Neural crest cell (in vitro differentiated cells): ENCODE measurements at places on chromosomes 2 and 18.

- no peak overlapping the region for H3K4me3 ChIP-seq
- H3K27me3 ChIP-seq, result no peaks in the 10 kb centered on the region
- DNase-seq, result no peak
- H3K27ac ChIP-seq, result no peak overlapping the region
- no peaks in the 10 kb centered on the region for H3K36me3 ChIP-seq
- peaks cover 7% of the 10 kb centered on the region for H3K4me1 ChIP-seq
Observed at GRCh38 chr18:24027156-24027827, 12.7 kb downstream of the TTC39C start.

GRCh38 chr18:61697306-61697909, 195.4 kb downstream of the RNF152 start:
- peaks cover 16% of the 10 kb centered on the region for H3K4me1 ChIP-seq
- H3K27me3 ChIP-seq, result no peaks in the 10 kb centered on the region
- H3K36me3 ChIP-seq, result no peaks in the 10 kb centered on the region
- DNase-seq, result no peak
- H3K27ac ChIP-seq, result peak overlapping the region; percentile 40
- H3K4me3 ChIP-seq, result no peak overlapping the region

DNA sequence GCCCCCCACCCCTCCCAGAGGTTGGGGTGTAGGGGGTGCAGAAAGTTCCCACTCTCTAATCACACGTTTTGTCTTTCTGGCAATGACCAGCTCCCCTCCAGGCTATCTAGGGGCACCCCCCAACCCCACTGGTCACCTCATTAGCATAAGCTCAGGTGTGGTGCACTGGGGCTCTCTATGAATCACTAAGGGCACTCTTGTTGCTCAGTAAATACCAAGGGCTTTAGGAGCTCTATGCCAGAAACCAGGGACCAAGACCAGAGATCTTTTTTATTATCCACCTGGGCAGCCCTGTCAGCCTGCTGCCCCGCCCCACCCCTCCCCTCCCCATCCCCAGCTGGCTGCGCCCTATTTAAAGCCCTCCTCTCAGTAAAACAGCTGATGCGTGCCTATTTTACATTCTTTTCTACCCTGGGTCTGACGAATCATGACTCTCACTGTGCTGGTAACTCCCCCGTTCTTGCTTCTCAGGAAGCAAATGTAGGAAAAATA, 24.3 kb downstream of the NCK2 start:
- H3K4me1 ChIP-seq, result peaks cover 50% of the 10 kb centered on the region
- no peak overlapping the region for H3K27ac ChIP-seq
- no peaks in the 10 kb centered on the region for H3K27me3 ChIP-seq
- no peak overlapping the region for H3K4me3 ChIP-seq

GRCh38 chr18:13451661-13452387, 233.3 kb downstream of the LDLRAD4 start:
- no peak overlapping the region for H3K27ac ChIP-seq
- H3K27me3 ChIP-seq, result peaks cover 47% of the 10 kb centered on the region
- no peak for DNase-seq
- H3K4me1 ChIP-seq, result peaks cover 22% of the 10 kb centered on the region
- no peaks in the 10 kb centered on the region for H3K36me3 ChIP-seq
- H3K4me3 ChIP-seq, result no peak overlapping the region

DNA sequence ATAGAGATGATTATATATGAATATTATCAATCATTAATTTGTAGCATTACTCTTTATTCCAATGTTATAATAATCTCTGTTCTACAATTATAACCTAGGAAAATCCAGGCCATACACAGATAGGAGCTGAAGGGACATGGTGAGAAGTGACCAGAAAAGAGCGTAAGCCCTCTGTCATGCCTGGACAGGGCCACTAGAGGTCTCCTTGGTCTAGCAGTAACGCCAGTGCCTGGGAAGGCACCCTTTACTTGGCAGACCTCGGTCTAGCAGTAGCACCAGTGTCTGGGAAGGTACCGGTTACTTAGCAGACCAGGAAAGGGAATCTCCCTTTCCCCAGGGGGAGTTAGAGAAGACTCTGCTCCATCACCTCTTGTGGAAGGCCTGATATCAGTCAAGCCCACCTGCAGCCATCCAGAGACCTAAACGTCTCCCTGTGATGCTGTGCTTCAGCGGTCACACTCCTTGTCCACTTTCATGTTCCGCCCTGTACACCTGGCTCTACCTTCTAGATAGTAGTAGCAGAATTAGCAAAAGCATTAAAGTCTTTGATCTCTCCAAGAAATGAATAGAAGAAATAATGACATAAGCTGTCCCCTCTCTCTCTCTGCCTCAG, 447.5 kb upstream of the FSIP2 start:
- H3K27ac ChIP-seq, result no peak overlapping the region
- H3K36me3 ChIP-seq, result no peaks in the 10 kb centered on the region
- H3K4me3 ChIP-seq, result no peak overlapping the region
- no peaks in the 10 kb centered on the region for H3K4me1 ChIP-seq
- peak; percentile 51 for DNase-seq

DNA sequence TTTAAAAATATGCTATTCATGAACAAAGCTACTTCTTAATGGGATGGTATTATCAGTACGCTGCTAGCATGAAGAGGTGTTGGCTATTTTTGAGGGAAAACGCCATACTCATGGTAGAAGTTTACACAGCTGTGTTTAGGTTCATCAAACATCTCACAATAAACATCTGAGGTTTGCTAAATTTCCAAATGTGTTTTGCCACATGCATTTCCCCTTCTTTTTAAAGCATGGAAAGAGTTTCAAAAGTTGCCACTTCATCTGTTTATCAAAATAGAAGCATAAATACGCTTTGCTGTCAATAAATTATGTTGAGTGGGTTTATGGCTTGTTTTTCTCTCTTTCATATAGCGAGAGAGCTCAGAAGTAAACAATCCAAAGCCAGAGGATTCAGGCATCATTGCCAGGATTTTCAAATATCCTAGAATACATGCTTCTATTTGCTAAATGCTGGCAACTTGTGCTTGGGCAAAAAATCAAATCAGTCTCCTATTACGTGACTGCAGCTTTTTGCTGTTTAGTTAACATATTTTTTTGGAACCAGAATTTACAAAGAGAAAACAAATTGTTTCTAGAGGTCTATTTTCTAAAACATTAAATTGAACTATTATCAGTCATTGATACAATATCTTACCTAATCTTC, 1919.9 kb upstream of the LRRTM1 start:
- no peak overlapping the region for H3K4me3 ChIP-seq
- peaks cover 4% of the 10 kb centered on the region for H3K36me3 ChIP-seq
- no peaks in the 10 kb centered on the region for H3K27me3 ChIP-seq
- DNase-seq, result no peak
- peaks cover 4% of the 10 kb centered on the region for H3K4me1 ChIP-seq
- no peak overlapping the region for H3K27ac ChIP-seq

GRCh38 chr2:232368311-232368731, 10.2 kb upstream of the ALPP start:
- no peak overlapping the region for H3K27ac ChIP-seq
- no peak for DNase-seq
- peaks cover 20% of the 10 kb centered on the region for H3K4me1 ChIP-seq

DNA sequence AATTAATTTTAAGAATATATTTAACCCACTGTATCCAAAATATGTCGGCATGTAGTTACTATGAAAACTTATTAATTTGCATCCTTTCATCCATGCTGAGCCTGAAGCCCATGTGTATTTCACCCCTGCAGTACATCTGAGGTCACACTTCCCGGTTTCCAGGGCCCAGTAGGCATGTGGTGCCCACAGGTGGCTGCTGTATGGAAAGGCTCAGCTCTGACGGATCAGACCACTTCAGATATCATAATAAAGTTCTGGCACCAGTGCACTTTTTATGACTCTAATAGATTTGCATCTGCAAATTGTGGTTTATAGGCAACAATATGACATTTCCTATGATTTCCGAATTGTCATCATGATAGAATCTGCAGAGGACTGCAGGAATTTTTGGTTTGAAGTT, 22.5 kb downstream of the SH3RF3 start:
- no peaks in the 10 kb centered on the region for H3K27me3 ChIP-seq
- H3K4me1 ChIP-seq, result peaks cover 9% of the 10 kb centered on the region
- DNase-seq, result no peak

DNA sequence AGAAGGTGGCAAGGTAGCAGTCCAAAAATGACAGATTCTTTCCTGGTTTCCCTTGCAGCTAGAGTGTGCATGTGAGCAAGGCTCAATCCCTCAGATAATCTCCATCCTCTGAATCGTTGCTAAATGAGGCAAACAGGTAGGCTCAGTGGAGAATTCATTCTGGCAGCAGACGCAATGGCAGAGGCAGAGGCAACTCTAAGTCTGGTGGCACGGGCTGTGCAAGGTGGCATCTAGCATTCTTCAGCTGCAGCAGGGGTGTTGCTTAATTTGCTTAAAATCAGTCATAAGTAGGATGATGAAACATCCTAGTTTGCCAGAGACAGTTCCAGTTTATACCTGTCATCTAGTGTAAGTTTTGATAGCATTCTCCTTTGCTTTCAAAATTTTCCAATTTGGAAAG, 391.1 kb upstream of the MEX3C start:
- H3K36me3 ChIP-seq, result peaks cover 2% of the 10 kb centered on the region
- H3K27ac ChIP-seq, result no peak overlapping the region
- no peak for DNase-seq
- no peak overlapping the region for H3K4me3 ChIP-seq
- H3K4me1 ChIP-seq, result no peaks in the 10 kb centered on the region
